ENCODE measurements at places on chromosomes 2 and 18. TPM values are rescaled to one million over a fixed set of nuclear protein-coding genes. Genes with fewer than 3 reads are reported as not detected.

- no peak for DNase-seq
These were observed 60.0 kb downstream of the ZEB2 start for GRCh38 chr2:144459937-144460336.

DNA sequence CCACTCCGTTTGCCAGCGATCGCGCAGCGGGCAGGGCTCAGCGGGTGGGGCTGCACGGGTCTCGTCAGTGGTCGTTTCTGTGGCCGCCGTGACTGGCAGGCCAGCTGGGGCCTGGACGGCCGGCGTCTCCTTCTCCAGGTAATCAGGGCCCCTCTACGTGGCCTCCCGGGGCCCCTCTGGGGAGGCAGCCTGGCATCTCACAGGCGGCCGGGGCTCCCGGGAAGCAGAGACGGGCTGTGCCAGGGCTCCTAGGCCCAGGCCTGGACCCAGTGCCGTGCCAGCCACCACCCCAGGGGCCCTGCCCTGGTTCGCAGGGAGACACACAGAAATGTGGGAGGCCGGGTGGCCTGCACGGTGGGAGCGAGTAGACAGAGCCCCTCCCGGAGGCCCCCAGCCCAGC, 59.5 kb downstream of the NFATC1 start:
- no peak for DNase-seq

GRCh38 chr2:148567716-148568115, 76.8 kb upstream of the EPC2 start:
- DNase-seq, result no peak

The RGPD8 gene
- 7.9 TPM for total RNA-seq

The L3MBTL4 gene
- total RNA-seq, result not detected

Measured in MG63 (cell line).